ENCODE measurements at places on chromosomes 11 and 22.

- peak; percentile 23 for DNase-seq
Measured at GRCh38 chr11:14969901-14970323, 2.2 kb downstream of the CALCA start.

DNA sequence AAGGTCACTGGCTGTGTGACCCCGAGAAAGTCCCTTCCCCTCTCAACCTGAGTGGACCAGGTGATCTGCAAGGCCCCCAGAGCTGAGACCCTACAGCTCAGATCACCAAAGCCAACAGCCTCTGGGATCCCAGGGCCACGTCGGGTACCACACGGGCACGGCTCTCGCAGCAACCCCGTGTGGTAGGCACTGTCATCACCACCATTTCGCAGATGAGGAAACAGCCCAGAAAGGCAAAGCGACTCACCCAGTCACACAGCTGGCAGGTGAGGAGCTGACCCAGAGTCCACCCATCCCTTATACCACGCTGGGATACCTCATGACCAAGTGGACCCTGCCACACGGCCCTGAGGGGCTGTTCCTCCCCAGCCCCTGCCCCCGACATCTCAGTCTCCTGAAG lies 2.8 kb downstream of the ATP5MGL start:
- DNase-seq: no peak

DNA sequence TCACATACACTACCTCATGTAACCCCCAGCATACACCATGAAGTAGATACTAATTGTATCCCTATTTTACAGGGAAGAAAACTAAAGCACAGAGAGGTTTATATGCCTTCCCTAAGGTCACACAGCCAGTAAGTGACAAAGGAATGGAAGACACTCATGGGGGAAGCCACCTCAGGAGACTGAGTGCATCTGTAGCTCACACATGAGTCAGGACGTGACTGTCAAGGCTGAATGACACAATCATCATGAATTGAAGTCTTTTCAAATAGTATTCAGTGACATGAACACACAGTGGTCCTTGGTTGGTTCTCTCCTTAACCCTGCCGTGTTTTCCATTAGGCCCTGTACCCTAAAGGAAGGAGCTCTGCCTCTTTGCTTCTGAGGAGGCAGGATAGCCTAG lies 463.0 kb downstream of the NTM start:
- DNase-seq: no peak

- DNase-seq: no peak
Measured at GRCh38 chr11:14267861-14268635, 90.9 kb downstream of the RRAS2 start.

DNA sequence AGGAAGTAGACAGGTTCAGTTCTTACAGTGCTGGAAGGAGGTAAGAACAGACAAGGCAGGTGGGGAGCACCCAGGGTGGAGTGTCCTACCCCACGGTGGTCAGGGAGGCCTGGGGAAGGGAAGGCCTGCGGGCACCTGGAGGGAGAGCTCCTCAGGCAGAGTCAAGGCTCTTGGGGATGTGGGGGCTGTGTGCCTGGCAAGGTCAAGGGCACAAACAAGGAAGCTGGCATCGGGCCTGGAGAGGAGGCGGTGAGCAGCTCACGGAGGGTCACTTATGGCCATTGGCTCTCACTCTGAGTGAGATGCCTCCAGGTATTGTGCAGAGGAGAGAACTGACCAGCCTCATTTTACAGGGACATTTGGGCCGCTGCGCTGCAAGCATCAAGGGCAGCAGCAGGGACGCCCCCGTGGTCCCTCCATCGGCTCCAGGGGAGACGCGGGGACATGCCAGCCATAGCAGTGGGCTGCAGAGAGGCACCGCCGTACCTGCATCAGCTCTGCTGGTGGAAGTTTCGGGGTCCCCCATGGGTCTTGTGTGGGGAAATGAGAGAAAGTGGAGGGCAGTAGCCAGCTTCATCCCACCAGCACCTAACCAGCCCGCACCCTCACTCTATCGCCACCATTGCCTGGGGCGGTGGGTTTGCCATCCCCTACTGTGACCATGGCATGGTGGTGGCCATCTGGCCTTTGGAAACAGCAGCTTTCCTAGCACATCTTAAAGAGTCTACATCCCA lies 37.5 kb upstream of the RTL6 start:
- DNase-seq: no peak
